Left lobe of liver (tissue), 2 donors: ENCODE measurements at places on chromosomes 2 and 18. TPM values are rescaled to one million over a fixed set of nuclear protein-coding genes. Genes with fewer than 3 reads are reported as not detected.

DNA sequence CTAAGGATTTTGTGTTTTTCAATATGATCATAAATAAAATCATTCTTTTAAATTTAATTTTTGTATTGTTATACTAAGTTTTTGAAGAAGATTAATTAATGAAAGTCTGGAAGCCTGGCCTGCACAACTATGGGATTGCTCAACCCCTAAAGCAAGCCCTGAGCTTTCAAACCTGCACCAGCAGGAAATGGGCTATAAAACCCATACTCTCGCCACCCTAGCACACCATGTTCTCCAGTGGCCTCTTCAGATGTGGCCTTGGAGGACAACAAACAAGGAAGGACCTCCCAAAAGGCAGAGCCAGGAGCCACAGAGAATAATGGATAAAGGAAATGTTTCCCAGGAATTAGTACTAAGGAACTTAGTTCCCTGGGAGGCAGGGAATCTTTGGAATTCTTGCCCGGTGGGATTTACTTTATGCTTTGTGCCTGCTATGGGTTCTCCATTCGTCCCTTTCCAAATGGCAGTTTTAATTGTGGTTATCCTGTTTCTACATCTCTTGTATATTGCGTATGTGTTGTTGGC lies 212.5 kb downstream of the ZFP36L2 start:
- no peak for DNase-seq

GRCh38 chr2:167333245-167333644 lies 445.0 kb downstream of the XIRP2 start:
- DNase-seq: no peak

GRCh38 chr18:70261141-70261788 lies 27.6 kb upstream of the SOCS6 start:
- DNase-seq: no peak

DNA sequence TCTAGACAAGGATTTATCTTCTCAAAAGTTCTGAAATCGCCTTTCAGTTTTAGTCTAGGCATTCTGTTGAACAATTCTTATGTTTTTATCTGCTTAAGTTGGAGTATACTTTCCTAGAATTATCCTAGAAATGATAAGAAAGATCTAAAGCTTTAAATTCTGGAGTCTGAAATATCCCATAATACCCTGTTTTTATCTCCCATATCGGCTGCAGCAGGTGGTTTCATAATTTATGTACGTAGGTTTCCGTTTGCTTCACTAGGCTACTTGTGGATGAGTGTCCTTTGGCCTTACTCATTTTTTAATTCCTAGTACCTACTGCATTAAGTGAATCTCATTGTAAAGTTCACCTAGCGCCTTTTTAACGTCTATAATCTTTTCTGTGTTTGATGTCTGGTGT lies 58.5 kb upstream of the MGAT5 start:
- no peak for DNase-seq

GRCh38 chr2:160492401-160493226 lies 993 bp downstream of the RBMS1 start:
- peak; percentile 87 for DNase-seq

DNA sequence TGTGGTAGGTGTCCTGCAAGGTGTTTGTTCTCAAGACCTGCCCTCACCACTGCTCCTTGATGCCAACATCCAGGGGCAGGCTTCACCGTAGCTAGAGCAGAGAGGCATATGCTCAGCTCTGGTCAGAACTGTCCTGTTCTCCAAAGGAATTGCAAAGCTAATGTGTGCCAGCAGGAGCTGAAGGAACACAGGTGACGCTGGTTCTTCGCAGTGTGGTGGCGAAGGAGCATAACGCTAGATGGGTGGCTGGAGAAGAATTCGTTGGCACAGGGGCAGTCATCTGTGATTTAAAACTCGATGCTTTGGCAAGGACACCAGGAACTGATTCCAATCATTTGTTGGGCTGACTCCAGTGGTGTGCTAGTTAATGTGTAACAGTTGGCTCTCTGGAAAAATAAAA lies 11.4 kb upstream of the PER2 start:
- peak; percentile 76 for DNase-seq

GRCh38 chr2:23534771-23535170 lies 149.8 kb downstream of the KLHL29 start:
- DNase-seq: no peak

DNA sequence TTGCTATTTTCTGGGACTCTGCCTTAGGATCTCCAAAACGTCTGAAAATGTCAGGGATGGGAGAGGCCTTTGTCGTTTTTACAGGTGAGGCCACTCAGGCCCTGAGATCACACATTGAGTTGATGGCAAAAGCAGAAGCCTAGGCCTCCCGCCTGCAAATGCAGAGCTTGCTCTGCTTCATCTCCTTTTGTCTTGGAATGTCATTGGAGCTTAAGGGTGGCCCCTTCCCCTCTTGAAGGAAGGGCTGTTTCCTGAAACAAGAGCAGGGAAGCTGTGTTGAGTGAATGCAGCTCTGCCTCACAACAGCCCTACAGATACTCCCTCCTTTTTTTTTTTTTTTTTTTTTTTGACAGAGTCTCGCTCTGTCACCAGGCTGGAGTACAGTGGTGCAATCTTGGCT lies 123.5 kb downstream of the GLI2 start:
- no peak for DNase-seq

DNA sequence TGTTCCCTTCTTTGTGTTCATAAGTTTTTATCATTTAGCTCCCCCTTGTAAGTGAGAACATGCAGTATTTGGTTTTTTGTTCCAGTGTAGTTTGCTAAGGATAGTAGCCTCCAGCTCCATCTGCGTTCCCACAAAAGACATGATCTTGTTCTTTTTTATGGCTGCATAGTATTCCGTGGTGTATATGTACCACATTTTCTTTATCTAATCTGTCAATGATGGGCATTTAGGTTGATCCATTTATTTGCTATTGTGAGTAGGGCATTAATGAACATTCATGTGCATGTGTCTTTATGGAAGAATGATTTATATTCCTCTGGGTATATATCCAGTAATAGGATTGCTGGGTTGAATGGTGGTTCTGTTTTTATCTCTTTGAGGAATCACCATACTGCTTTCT lies 33.4 kb downstream of the CARF start:
- no peak for DNase-seq

GRCh38 chr2:186254759-186255158 lies 231.3 kb upstream of the ZC3H15 start:
- no peak for DNase-seq

GRCh38 chr2:26033270-26033817 lies 540 bp upstream of the RAB10 start:
- DNase-seq: no peak

GALNT13 gene
- total RNA-seq: not detected

POTEI gene
- total RNA-seq: not detected

TRIM43 gene
- total RNA-seq: not detected

CD302 gene
- total RNA-seq: 98.8 TPM

ALLC gene
- 0.20 TPM for total RNA-seq
